Fibroblast of the conjunctiva (primary cell): ENCODE measurements at places on chromosomes 3 and 15.

- no peak for DNase-seq
Observed at GRCh38 chr15:42121021-42121420, 26.7 kb upstream of the PLA2G4D start.

- DNase-seq: no peak
Observed at GRCh38 chr3:107877936-107878335, 212.9 kb downstream of the CD47 start.

DNA sequence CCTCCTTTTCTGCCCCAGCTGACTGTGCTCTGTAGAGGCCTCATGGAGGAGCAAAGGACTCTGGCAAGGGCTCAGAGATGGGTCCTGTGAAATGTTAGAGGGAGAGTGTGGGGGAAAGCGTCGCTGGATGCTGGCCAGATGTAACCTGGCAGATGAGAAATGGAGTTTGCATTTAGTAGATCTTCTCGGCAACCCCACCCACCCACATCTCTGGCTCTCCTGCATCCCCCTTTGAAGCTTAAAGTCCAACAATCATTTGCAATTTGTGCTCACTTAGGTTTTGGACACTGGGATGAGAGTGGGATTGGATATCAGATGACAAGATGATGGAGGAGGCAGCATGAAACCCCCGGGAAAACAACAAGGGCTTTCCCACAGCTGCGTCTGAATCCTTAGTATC, 523.6 kb upstream of the MCTP2 start:
- DNase-seq: no peak

GRCh38 chr3:129119365-129120100, 2.1 kb downstream of the RAB43 start:
- DNase-seq: no peak

DNA sequence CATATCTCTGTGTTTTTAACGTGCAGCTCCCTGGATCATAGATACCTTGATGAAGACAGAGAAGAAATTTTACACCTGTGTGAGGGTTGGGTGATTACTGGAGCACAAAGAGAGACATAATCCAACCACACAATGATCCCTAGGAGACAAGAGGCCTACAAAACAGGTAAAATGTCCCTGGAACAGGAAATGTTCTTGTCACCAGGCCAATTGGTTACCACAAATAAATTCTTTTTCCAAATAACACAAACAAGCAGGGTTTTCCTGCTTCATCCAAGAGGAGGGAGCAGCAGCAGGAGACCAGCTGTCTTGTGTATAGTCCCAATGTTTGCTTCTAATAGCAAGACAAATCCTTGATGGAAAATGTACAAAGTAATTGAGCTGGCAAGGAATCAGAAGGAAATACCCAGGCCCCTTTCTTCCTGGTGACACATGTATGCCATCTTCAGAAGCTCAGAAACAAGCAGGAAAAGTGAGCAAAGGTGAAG, 1.4 kb downstream of the MGLL start:
- DNase-seq: no peak

DNA sequence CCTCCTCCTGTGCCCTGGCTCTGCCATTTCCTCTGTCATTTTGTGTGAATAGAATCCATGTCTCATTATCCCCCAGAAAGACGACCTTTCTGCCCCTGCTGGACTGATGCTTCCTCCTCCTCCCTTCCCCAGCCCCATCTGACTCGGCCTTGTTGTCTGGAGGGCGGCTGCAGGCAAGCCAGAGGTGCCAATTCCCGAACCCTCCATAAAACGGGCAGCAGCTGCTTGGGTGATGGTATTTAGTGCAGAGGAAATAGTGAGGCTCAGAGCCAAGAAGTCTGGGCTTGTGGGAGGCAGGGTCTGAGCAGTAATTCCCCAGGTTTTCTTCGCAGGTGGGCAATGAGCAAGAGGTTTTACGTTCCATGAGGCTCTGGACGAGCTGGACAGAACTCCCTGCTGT, 71.2 kb downstream of the ITGA11 start:
- DNase-seq: no peak

- no peak for DNase-seq
Observed at GRCh38 chr3:17800232-17800631, 57.8 kb upstream of the TBC1D5 start.

DNA sequence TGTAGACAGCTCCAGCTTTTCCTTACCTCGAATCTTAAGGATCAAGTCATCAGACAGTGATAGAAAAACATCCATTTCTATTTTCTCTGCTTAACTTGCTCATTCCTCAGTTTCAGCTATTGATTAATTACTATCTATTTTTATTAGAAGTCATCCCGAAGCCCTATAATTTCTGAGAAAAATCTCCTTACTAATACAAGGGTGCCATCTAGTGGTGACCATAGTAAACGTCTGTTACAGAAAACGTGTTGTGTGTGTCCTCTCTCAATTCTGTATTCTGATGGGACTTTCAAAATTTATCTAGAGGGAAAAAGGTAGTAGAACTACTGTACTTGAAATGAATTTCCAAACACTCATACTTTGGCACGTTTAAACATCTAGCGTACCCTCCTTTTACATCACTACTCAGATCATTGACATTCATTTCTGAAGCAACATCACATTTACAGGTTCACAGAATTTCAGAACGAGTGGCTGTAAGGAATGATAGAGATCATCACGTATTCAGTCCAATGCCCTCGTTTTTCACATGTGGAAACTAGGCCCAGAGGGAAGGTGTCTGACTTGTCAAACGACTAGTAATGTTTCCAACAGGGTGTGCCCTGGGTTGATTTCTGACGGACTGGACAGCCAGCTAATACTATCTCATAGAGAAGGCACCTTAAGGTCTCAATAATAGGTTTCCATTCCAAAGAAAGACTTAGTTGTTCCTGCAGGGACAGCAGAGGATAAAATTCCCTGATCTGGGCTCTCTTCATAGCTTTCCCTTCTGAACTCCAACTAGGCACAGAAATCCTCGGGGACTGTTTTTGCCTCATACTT, 25.6 kb downstream of the HACD2 start:
- peak; percentile 49 for DNase-seq

DNA sequence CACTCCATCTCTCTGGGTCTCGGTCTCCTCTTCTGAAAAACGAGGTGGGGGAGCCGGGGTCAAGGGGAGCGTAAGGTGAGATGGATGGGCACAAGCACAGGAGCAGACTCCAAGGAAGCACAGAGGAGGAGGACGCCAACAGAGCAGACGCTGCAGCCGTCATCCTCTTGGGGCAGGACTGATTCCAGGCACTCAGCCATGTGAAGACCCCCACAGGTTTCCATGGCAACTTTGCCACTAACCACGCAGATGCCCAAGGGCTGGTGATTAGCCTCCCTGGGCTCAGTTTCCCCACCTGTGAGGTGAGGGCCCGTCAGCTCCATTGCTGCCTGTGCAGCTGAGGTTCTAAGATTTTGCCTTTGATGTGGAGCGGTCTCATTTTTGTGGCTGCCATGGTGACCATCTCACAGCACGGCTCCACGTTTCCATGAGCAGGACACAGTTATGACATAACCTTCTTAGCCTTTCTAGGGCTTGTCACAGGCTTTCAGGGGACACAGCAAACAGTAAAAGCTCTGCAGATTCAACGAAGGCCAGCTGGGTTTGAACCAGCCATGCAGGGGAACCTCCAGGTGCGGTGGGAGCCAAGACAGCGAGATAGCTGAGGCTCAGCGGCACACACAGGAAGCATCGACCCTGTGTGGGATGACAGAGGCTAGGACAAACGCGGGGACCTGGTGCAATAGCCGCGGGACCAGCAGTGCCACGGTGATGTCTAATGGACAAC, 170.3 kb downstream of the NUP210 start:
- DNase-seq: no peak

GRCh38 chr15:69105451-69105985, 54.9 kb upstream of the GLCE start:
- DNase-seq: no peak

DNA sequence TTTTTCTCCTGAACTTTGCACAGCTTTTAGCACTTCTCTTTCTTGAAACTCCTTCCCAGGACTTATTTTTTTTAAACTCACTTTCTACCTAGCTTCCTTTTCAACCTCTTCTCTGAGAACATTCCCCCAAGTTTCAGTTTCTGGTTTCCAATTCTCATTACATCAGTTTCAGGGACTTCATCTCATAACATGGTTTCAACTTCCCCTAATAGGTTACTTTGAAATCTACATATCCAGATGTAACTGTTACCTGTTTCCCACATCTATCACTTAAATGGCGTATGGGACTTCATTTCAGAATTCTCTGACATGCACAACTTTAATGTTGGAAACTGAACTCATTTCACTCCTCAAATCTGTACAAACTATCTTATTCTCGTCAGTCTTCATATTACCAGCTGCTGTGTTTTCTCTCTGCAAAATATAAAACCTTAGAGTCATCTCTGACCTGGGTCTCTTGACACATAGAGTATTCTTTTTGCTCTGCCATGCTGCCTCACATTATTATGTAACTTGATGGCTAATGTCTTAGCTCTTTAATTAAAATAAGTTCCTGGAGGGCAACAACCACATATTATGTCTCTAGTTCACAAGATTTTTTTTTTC, 58.4 kb downstream of the NME9 start:
- DNase-seq: no peak

DNA sequence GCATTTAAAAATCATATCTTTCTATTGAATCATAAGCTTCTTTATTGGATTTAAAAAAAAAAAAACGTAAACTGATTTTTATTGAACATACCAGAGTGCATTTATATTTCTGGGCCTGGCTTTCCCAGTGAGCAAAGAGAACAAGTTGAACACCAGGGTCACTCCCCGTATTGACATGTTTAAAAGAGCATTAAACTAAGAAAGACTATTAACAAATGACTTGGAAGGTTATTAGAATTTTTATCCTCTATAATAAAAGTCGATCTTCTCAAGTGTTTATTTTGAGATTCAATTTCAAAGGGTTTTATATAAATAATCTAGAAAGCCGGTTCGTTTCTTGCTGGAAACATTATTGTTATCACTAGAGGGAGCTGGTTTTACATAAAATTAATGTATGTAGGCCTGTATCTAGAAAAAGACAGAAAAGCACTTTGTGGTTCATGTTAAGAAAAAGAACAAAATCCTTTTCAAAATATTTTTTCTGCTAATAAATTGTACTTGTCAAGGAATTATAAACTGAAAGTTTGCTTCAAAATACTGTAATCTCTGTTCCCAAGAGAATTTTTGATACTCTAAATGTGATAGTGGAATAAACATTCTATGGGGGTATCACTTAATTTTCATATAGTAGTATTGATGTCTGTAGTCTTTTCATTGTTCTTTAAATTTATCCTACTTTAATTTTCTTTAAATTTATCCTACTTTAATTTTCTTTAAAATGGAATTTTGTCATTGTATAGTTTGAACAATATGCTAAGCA, 321.8 kb upstream of the MME start:
- peak; percentile 47 for DNase-seq

- no peak for DNase-seq
Observed at GRCh38 chr3:180138871-180139270, 102.1 kb upstream of the PEX5L start.

DNA sequence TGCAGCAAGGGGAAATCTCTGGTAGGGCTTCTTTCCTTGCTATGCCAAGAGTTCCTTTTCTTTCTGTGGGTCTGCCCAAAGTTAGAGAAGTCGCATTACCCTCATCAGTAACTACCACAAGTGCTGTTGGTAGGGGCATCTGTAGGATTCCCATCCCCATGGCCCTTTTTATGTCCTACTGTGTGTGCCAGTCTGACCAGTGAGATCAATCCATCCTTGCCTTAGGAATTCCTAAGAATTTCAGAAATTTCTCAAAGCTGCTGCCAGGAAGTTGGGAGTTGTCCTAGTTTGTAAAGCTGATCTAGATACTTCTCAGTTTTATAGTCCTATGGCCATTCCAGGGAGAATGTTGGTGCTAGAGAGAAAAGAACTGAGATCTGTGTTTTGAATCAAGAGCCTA, 36.5 kb downstream of the SH3GL3 start:
- DNase-seq: no peak

GRCh38 chr3:154122912-154123559, 1.8 kb downstream of the ARHGEF26 start:
- DNase-seq: no peak

GRCh38 chr3:169170456-169170855, 493.1 kb downstream of the MECOM start:
- no peak for DNase-seq

- DNase-seq: no peak
Observed at GRCh38 chr3:111324645-111325044, 217.4 kb upstream of the CD96 start.

DNA sequence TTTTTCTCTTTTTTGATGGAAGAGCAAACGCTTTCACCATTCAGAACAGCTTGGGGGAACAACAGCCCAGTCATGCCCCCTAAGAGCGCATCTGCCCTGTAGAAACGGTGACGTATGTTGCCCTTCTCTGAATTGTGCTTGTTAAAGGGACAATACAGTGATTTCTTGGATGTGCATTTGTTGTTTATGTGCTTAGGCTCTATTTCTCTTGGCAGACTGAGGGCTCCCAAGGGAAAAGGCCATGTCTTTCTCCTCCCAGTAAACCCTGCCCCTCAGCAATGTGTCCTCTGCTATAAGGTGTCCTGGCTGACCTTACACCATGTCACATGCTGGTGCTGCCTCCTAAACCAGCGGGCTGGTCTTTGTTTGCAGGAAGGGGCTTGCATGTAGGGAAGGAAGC, 346.1 kb downstream of the EPHB1 start:
- DNase-seq: no peak

- no peak for DNase-seq
Observed at GRCh38 chr15:73225358-73226015, 143.3 kb downstream of the HCN4 start.

DNA sequence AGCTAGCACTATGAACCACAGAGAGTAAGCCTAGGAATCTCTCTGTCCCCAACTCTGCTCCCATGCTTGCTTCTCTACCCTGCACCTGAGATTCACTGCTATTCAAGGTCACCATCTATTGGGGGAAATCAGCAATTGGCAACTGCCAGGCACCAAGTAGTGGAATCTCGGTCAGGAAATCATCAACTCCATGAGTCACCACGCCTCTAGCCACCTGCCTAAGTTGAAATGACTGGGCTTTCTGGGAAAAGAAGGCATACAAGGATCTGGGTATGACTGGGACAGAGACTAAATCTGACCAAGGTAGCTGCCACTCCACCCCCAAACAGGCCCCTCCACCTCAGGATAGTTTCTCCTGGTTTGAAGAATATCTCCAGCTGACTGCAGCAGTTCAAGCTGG, 464.1 kb upstream of the CBLB start:
- DNase-seq: no peak

GRCh38 chr15:98330692-98331435, 317.5 kb upstream of the IGF1R start:
- DNase-seq: no peak

- peak; percentile 4 for DNase-seq
Observed at GRCh38 chr3:141000027-141000663, 51.0 kb upstream of the SPSB4 start.

GRCh38 chr15:98881526-98882520, 125.8 kb downstream of the PGPEP1L start:
- peak; percentile 70 for DNase-seq

- no peak for DNase-seq
Observed at GRCh38 chr3:117790235-117790987, 1080.8 kb downstream of the TUSC7 start.

DNA sequence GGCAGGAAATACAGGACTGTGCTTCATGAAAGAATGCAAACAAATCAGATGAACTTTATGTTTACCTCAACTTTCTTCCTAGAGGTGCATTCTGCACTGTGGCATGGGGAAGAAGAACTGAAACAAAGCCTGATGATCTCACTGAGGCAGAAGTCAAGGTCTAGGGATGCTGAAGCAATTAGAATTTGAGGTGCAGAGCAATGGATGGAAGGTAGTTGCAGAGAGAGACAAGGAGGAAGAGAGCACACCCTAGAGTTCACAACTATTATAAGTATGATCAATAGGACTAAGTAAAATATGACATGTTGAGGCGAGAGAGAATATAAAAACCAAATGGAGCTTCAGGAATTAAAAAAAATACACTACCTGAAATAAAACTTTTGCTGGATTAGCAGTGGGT, 420.1 kb downstream of the EDEM1 start:
- no peak for DNase-seq
